IMR-90 (cell line): ENCODE measurements at places on chromosomes 4 and X.

DNA sequence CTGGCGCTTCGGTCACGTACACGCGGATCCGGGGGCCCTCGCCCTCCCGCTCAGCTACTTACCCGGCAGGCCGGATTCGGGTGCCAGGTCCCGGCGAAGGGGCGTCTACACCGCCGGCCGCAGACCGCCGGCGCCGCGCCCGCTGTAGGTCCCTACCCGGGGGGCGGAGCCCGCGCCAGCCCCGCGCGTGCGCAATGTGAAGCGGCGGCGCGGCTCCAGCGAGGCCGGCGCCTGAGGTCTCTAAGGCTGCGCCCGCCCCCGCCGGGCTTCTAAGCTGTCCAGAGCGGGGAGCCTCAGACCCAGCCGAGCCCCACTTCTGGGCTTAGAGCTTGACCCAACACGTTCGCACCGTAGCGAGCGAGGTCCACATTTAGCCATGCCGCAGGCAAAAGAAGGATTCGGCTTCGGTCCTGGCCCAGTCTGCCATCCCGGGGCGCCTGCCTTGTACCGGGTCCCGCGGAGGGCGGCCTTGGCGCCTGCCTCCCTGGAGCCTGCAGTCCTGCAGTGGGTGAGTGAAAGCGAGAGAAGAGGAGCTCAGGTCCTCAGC is at the start of gene ZNF518B:
Gene ZNF518B (minus strand): TSS at position 172 of the 547 bp plus-strand sequence. CDS start 11,098 bp downstream, outside the sequence.
- DNase-seq = peak; percentile 48

DNA sequence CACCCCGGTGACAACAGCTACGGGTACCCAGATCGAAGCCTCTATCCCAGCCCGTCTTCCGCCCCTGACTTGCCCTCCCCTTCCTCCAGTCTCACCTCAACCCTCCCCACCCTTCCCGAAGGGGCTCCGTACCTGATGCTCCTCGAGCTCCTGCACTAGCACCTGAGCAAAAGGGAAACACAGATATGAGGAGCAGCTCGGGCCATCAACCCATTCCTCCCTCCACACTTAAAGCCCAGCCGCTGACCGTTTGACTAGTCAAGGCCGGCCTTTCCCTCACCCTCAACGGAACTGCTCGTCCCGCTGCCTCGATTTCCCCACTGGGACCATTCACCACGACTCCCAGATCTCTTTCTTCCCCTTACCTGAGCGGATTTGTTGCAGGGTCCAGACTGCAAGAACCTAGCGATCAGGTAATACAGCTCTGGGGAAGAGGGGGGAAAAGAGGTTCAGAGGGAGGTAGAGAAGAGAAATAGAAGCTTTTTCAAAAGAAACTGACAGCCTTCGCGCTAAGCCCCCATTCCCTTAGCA is 731 bp downstream of the BRWD3 start:
- no peak for DNase-seq

DNA sequence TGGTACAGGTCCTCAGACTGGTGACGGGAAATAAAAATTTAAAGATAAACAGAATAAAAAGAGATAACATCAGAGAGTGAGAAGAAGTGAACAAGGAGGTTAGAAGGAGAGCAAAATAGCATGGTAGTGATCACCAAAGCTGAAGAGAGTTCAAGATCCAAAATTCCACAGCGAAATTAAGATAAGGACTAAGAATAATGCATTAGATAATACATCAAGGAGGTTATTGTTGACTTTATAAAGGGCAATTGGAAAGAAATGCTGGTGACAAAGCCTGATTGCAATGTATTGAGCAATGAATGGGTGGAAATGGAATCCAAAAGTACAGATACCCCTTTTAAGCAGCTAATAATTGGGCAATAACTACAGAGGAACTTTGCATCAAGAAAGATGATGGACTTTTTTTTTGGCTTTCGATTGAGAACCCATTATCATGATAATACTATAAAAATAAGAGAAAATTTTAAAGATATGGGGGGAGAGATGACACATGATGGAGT is 101.6 kb upstream of the MAP9 start:
- DNase-seq = peak; percentile 41

DNA sequence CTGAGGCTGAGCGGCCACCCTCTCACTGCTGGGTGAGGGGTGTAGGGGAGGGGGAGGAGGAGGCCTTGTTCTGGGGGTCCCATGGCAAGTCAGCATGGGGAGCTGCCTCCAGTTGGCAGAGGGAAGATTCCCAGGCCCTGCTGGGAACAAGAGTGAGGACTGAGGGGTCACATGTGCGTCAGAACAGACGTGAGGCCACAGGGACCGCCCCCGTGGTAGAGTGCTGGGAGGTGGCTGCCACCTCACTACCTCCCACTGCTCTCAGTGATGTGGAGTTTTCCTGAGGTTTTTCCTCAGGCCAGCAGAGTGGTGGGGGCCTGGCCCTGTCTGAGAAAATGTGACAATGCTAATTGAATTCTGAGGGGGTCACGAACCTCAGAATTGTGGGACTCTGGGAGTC is 568 bp downstream of the MAGEC1 start:
- no peak for DNase-seq

DNA sequence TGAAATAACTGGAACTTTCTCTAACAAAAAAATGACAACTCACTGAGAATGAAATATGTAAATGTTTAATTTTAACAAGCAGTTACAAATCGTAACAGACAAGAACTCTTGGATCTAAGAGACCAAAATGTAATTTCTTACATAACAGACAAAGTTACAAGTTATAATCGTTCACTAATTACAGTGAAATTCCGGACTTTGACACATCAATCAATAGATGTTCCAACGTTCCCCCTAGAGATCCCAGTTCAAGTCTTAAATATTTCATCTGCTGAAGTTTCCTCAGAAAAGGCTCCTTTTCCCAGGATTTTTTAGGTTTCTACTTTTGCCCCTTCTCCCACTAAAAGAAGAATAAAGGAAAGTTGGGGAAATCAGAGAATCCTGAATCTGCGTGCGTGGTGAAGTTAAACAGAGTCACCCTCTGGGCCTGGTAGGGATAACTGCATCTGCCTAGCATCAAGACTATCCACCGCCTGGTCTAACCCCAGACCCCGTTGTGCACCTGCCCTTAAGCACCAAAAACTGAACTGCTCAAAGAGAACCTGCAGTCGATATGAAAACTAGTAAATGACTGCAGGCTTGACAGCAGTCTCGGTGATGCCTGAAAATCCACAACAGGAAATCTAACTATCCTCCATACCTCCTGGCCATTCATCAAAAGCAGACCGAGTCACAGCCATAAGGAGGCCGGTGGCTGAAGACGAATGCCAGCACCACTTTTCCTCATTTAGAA is 2.3 kb downstream of the IRF2 start:
- peak; percentile 30 for DNase-seq

- DNase-seq = no peak
Observed at GRCh38 chrX:20231598-20231997, 35.1 kb downstream of the RPS6KA3 start.

DNA sequence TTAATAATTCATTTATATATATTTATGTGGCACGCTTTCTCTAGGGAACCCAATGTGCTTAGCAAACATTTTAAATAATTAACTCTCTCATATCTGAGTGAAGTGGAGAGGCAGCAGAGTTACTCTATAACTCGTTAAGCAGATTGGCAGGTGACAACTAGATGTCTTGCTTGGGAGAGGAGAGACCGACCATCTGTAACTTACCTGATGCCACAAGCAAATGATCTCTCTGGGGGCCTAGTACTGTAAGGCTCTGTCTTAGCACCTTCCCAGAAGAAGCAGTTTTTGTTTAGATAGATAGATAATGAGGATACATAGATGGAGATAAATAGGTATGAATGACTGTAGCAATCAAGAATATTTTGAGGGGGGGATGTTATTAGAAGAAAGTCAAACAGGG is 11.9 kb upstream of the SEL1L3 start:
- DNase-seq = no peak

GRCh38 chrX:7706032-7706431 is 136.9 kb upstream of the VCX start:
- no peak for DNase-seq

- DNase-seq = no peak
Observed at GRCh38 chr4:81854406-81854805, 382.7 kb upstream of the RASGEF1B start.

- DNase-seq = peak; percentile 19
Observed at GRCh38 chr4:57018980-57019379, 40.3 kb downstream of the POLR2B start.

- no peak for DNase-seq
Observed at GRCh38 chrX:134760650-134761049, 102.4 kb upstream of the PLAC1 start.
